ENCODE measurements at places on chromosomes 12 and 14.

DNA sequence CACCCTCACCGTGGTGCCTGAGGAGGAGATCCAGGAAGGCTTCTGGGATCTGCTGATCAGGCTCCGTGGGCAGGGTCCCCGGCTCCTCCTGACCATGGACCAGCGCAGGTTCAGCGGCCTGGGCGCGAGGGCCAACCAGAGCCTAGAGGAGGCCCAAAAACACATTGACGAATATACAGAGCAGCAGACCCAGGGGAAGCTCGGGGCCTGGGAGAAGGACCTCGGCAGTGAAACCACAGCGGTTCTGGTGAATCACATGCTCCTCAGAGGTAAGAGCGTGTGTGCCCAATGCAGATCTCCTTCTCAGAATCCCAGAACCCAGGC, 29.4 kb downstream of the SERPINA3 start:
- no peak for DNase-seq

- no peak for DNase-seq
Observed at GRCh38 chr12:5557906-5558305, 126.0 kb downstream of the NTF3 start.

DNA sequence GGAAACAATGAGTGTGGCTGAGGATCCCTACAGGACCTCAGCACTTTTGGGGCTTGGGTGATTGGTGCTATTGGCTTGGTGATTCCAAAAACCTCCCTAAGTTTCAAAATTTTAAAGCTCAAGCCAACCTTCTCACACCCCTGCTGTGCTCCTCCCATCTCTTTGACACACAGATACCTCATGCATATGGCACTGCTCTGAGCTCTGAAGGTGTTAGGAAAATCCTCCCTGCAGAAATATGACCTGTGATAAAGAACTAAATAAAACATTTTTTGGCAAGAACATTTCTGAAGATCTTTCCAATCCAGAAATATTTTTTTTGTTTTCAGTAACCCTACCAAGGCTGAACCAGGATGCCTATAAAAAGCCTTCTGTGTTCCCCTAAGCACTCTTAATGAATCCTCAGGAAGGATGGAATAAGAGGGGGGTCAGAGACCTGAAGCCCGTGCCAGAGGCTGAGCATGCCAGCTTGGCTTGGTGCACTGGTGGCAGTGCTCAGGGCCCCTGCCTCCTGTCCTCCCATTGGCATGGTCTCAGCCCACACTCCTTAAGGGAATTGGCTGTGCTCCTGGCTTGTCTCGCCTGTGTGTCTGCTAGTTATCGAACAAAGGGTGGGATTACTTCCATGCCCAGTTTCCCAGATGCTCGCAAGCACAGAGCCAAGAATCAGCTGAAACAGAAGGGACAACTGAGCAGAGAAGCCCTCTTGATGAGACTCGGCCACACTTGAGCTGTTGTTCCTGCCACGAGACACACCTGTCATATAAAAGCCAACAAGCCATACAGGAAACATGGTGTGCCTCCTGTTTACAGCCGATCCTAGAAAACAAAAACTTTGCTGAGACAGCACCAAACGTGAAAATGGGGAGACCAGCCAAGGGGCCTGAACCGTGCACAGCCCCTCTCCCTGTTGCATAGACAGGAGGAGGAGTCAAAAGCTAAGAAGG, 132.7 kb upstream of the EEA1 start:
- DNase-seq, result no peak

DNA sequence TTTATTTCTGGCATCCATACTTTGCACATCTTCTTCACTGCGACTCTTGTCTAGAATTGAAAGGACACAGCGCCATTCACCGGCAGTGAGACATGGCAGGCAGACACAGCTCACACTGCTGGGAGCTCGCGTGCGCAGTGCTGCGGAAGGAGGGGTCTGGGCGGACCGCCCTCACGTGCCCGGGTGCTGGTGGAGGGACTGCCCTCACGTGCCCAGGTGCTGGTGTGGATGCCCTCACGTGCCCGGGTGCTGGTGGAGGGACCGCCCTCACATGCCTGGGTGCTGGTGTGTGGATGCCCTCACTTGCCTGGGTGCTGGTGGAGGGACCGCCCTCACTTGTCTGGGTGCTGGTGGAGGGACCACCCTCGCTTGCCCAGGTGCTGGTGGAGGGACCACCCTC, 27.9 kb upstream of the GOLGA3 start:
- no peak for DNase-seq

- no peak for DNase-seq
Observed at GRCh38 chr12:116206828-116207227, 70.7 kb downstream of the MED13L start.

DNA sequence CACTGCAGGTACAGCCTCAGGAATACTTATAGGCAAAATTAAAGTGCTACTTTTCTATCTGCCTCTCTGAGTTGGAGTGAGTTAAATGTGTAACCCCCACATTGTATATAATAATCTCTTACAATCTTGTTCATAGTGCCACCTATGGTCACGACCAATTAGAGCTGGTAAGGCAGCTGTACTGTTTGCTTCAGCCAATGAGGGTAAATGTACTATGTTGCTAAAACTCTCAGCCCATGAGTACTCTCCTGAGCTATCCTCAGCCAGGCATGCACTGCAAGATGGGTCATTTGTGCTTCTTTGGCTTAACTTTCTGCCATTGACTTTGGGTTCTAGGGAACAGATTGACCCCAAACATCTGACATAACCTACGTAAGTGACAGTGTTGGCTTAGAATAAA, 15.0 kb upstream of the MDM2 start:
- no peak for DNase-seq

GRCh38 chr12:30519535-30519934, 176.1 kb downstream of the IPO8 start:
- no peak for DNase-seq

- no peak for DNase-seq
Observed at GRCh38 chr12:9980126-9980525, 8.9 kb downstream of the CLEC12A start.

- no peak for DNase-seq
Observed at GRCh38 chr12:43696154-43696553, 62.4 kb downstream of the PUS7L start.

DNA sequence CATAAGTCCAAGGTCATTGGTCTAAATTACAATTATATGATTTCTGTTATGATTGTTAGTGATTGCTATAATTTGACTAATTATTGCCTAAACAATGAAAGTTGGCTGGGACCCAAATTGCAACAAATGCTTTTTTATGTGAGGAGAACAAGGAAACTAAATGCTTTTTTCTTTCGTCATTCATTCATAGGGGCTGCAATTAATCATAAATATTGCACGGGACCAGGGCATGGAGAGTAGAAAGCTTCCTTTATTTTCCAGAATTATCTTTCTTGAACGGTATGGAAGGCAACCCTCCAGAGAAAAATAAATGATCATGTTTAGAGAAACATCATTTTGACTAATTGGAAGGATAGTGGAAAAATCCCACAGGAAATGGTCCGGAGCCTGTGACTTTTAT, 32.6 kb upstream of the ARHGAP5 start:
- DNase-seq, result no peak

GRCh38 chr14:68409387-68409786, 383.5 kb downstream of the ZFP36L1 start:
- no peak for DNase-seq

DNA sequence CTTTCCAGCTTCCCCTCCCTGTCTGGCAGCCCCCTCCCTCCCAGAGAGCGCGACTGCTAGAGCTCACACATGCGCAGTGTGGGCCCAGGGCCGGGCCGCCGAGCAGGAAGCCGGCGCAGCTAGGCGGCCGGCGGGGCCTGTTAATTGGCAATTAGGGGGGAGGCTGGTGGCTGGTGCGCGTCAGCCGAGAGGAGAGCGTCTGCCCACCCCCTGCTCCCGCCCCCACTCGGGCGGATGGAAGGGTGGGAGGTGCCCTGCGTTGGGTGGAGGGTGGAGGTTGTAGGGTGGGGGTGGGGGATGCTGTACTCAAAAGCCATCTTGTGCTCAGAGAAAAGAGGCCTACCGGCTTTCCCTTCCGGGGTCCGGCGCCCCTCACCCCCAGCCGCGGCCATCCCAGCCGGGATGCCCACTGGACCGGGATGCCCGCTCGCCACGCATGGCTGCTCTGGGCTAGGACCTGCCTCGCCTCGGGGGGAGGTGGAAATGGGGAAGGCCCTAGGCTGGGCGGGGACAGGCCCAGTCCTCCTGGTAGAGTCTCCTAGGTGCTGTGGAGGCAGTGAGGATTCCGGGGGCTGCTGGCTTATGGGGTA, 9.2 kb downstream of the HOXC8 start:
- peak; percentile 38 for DNase-seq

GRCh38 chr12:8913702-8914032, 642 bp upstream of the PHC1 start:
- DNase-seq, result no peak

DNA sequence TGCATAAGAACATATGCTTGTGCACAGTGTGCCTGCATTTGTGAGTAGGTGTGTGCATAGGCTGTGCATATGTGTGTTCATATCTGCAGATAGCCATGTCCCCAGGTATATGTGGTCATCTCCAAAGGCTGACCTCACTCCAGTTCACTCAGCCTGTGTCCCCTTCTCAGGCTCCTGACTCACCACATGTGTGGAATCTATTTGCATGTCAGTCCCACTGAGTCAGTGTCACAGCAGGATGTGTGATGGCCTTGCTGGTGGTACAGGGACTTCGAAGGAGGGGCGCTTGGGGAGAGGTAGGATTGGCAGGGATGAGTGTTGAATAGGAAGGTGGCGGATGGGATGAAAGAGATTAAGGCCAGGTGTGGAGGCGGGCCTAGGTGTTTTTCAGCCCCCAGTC, 35.5 kb downstream of the KRT80 start:
- DNase-seq, result no peak

GRCh38 chr12:121837680-121838079, 21.0 kb downstream of the HPD start:
- DNase-seq, result no peak

DNA sequence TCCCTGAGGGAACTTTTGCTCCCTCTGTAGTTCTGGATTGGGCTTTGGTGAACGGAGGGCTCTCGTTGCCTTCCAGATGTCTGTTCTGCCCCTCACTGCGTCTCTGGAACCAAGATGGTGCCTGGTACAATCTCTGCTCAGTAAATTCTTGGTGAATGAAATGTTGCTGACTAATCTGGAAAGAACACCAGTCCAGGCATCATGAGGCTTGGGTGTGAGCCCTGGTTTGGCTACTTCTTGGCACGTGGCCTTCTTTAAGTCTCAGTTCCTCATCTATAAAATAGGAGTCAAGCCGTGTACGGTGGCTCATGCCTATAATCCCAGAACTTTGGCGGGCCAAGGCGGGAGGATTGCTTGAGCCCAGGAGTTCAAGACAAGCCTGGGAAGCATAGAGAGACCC, 4.3 kb downstream of the HHIPL1 start:
- DNase-seq, result no peak

DNA sequence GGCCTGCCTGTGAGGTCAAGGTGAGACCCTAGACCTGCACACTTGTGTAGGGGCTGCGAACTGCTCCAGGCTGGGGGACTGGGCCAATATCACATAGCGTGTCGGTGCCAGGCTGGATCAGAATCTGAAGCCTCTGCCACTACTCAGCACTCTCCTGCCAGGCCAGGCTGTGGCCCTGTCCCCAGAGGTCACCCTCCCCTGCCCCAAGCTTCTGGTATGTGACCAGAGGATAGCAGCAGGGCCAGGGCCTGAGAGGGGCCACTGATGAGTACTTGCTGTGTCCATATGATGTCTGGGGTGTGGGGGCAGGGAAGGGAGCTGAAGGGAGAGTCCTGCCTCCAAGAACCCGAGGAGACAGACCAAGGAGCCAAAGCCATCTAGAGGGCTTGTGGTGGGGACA, 17.8 kb downstream of the ARL6IP4 start:
- DNase-seq, result no peak

DNA sequence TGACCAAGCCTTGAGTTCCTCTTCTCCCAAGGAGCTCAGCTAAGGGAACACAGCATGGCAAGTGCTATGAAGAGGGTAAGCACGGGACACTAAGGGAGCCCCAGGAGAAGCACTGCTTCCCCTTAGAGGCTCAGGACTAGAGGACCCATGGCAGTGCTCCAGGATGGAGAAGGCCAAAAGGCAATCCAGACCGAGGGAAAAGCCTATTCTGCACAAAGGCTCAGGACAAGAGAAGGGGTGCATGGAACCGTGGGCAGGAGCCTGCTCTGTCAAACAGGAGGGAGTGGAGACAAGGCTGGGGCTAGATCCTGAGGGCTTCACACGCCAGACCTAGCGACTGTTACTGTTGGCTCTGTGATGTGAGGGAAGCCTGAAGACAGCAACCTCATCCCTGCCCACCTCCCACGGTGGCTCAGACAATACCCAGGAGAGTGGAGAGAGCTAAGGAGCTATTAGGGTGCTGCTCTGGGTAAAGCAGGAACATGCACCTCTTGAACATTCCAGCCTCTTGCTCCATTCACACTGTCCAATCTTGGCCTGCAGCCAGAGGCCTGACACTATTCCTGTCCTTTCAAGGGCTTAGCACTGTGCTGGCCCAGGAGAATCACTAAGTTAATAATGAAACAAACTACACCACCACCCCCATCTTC, 24.2 kb downstream of the OTUB2 start:
- no peak for DNase-seq

DNA sequence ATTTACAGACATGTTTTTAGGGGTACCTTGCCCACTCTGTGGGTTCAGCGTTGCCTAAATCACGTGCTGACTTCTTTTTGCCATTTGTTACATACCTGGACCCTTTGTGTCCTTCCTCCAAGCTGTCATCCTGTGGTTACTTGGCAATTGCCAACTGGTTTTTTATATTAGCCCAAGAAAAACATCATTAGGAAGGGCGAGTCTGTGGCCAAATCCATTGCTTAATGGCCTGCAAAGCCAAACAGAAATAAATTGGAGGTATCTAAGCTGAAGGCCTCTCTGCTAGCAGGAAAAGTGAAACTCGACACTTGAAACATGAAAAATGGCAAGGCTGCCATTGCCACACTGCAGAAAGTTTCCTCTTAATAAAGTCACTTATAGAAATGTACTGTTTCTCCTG, 190.4 kb downstream of the NUAK1 start:
- no peak for DNase-seq

GRCh38 chr14:39876916-39877315, 444.7 kb upstream of the FBXO33 start:
- DNase-seq, result no peak
